ENCODE measurements at places on chromosomes 11 and 22.

- DNase-seq, result no peak
Observed at GRCh38 chr11:122337704-122338103, 221.7 kb upstream of the BLID start.

GRCh38 chr11:57904376-57904775, 119.3 kb upstream of the OR9Q1 start:
- DNase-seq, result no peak

DNA sequence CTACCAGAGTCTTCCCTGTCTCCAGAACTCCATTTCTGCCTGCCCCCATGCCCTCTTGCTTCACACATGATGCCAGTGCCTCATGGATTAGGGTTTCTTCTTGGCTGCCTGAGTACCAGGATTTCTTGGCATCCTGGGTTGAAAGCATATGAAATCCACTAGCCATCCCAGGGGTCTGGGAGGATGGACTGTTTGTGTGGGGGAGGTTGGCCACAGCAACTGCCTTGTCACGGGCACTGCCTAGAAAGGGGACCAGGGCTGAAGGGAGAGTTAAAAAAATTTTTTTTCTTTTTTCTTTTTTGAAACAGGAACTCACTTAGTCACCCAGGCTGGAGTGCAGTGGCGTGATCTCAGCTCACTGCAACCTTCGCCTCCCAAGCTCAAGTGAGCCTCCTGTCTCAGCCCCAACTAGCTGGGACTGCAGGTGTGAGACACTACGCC, 4.2 kb downstream of the USP35 start:
- DNase-seq, result no peak

GRCh38 chr22:49959782-49960158, 802 bp upstream of the PIM3 start:
- peak; percentile 44 for DNase-seq

- no peak for DNase-seq
Observed at GRCh38 chr11:66970807-66971442, 4.2 kb upstream of the C11orf86 start.

DNA sequence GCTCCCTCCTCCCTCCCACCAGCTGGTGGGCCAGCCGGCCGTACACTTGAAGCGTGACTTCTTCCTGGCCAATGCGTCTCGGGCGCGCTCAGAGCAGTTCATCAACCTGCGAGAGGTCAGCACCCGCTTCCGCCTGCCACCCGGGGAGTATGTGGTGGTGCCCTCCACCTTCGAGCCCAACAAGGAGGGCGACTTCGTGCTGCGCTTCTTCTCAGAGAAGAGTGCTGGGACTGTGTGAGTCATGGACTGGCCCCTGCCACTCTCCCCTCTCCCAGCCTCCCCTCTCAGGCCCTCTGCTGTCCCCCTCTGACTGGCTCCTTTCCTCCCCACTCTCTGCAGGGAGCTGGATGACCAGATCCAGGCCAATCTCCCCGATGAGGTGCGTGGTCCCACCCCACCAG, 24.7 kb downstream of the CAPN1 start:
- DNase-seq, result no peak

DNA sequence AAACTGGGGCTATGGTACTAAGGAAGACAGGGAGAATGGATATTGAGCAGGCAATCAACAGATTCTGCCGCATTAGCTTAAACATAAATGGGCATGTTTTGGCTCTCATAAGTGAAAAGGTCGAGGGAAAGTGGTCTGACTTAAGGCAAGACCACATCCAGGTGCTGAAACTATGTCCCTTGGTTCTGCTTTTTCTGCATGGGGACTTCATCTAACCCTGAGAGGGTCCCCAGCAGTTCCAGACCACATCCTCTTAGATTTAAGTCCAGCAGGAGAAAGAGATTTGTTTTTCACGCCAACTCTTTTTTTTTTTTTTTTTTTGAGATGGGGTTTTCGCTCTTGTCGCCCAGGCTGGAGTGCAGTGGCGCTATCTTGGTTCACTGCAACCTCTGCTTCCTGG, 5.5 kb downstream of the RPS6KA4 start:
- no peak for DNase-seq

- DNase-seq, result no peak
Observed at GRCh38 chr11:117752071-117752470, 44.9 kb downstream of the DSCAML1 start.

DNA sequence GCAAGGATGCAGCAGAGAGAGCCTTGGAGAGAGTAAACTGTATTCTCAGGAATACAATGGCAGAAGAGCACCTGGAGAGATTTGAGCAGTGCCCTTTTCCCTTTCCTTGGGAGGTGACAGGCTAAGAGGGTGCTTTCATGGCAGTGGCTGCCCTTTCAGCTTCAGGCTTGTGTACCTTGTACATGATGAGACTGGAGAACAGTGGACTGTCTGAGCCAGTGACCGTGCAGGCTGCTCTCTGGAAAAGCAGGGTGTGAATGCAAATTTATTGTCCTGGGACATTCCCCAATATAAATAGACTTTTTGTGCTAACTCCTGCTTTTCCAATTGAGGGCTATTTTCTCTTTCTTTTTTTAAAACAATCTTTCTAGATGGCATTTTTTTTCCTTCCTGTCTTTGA, 99.3 kb downstream of the TRIM44 start:
- DNase-seq, result no peak

DNA sequence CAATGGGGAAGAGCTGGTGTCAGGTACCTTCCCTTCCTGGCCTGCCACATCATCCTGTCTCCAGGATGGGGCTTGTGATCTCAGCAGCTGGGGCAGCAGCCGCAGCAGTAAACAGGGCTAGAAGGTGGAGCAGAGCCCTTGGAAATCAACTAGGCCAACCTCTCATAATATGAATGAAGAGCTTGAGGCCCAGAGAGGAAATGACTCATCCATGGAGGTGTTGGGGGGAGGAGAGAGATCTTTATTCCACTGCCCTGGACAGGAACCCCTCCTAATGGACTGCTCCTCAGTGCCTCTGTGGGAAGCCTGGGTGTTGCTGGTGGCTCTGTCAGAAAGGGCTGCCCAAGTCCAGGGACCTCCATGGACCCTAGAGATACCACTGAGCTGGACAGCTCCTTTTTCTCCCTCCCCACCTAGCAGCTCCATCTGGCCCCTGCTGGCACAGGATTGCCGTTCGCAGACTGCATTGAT, 111.8 kb downstream of the OSBP2 start:
- DNase-seq, result no peak

GRCh38 chr11:73410627-73411026, 34.4 kb downstream of the RELT start:
- DNase-seq, result no peak

DNA sequence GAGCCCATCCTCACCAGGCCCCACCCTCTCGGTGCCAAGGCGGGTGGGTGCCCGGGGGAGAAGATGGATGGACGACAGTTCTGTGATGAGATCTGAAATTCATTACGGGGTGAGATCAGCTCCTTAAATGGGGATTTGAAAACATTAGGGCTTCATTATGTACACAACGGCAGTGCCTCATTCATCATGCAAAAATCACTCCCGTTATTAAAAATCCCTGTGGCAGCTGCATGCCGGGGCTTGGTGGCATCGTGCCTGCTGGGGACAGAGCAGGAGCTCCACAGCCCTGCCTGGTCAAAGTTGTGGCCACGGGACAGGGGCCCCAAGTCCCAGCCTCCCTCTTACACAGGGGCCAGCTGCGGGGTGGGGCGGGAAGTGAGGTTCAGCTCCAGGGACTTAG, 20.2 kb downstream of the OTUB1 start:
- no peak for DNase-seq

- no peak for DNase-seq
Observed at GRCh38 chr11:64222651-64223000, 3.4 kb downstream of the TRPT1 start.

DNA sequence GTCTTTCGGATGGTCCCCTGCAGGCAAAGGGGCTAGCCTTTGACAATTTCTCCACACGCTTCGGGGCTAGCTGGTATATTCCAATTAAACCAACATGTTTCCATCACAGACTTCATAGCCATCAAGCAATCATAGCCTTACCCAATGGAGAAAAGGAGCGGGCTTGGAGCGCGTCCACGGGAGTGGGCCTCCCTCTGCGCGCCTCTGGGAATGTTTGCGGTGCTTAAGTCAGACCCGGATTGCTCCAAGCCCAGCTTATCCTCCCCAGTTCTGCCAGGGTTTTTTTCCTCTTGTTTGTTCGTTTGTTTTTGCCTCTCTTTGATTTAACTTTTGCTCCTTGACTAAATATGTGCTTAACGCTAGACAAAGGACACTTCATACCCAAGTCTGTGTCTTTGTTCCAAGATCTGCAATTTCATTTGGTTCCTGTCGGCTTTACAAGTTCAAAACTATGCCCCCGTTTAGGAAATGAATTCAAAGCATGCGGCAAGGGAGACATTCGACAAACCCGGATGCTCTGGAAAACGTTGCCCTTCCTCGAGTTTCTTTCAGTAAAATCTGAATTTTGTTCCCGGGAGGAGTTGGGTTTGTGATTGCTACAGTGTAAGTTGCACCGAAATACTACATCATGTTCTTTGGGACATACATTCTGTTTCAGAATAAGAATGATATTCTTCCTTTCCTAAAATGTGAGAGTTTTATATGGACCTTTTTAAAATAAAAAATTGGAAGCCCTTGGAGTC, 1.0 kb upstream of the GLB1L2 start:
- no peak for DNase-seq

GRCh38 chr11:128210148-128210940, 377.0 kb downstream of the ETS1 start:
- DNase-seq, result no peak

DNA sequence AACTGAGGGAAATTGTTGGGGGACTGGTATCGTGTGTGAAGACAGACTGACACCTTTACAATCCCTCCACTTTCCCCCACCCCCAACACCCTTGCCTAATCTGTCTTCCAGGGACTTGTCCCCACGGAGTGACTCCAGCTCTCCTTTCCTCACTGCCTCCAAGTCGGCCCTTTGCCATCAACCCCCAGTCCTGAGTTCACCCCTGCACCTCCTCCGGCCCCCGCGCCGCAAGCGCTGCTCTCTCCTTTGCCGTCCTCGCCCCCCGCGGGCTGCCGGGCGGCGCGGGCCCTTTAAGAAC, 183 bp upstream of the ABCG4 start:
- DNase-seq, result peak; percentile 36
